ENCODE measurements at places on chromosomes 4 and X. TPM values are rescaled to one million over a fixed set of nuclear protein-coding genes. Genes with fewer than 3 reads are reported as not detected.

Gene SLC26A1
- not detected for total RNA-seq

Gene SSX4B
- total RNA-seq: not detected

Gene TKTL1
- total RNA-seq: not detected

Gene PROM1
- 0.29 TPM for total RNA-seq

Gene NSG1
- total RNA-seq: 12.0 TPM

Gene PLAC8
- 14.5 TPM for total RNA-seq

Gene PABPC1L2B
- not detected for total RNA-seq

Gene PLP2
- 80.2 TPM for total RNA-seq

Measured in activated CD8-positive, alpha-beta memory T cell treated with anti-CD3 and anti-CD28 coated beads for 36 hours (primary cell).